ENCODE measurements at places on chromosomes 2 and 18.

DNA sequence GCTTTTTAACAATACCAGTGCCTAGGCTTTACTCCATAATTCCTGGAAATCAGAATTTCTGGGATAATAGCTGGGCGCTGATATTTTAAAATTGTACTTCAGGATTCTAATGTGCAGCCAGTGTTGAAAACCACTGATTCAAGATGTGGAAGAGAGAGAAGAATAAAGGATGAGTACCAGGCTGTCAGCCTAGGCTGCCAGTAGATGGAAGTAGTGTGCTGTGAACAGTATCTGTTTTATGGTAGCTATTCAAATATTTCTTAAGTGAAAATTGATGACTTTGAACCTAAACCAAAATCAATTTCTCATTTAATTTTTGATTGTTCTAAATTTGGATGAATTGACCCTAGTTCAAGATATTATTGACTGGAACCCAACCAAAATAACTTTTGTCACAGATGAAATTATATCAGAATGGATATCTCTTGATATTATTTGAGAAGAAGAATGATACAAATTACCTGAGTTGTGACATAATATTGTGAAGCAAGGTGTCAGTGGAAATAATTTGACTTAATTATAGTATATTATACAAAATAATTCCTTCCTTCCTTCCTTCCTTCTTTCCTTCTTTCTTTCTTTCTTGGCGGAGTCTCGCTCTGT lies 88.0 kb downstream of the COMMD1 start:
- no peak for DNase-seq

- no peak for DNase-seq
Measured at GRCh38 chr18:47081578-47081977, 46.2 kb upstream of the ELOA2 start.

DNA sequence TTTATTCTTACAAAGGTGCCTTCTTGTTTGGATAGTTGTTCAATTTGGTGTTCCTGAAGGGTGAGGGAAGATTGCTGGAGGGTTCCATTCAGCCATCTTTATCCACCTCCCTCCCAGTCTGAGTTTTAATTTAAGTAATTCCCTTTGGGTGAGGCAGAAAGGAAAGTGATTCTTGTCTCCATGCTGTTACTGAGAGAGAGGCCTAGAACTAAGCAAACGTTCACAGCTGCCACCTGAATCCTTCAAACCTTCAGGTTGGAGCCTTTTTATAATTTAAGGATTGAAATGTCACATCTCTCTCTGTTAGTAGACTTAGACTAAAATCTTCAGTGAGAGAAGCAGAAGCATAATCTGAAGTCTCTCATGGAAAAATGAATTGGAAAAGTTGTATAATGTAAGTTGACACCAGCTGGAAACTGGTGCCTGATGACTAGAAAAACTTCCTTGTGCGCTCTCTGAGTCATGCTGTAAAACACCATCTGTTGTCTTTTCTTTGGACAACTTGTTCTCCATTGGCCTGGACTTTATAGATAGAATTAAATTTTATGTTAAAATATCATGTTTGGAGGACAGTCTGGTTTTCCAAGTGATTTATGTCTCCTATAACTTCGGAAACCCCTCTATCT lies 14.6 kb downstream of the STRADB start:
- DNase-seq = no peak

GRCh38 chr2:54613386-54613785 lies 110.1 kb upstream of the EML6 start:
- no peak for DNase-seq

DNA sequence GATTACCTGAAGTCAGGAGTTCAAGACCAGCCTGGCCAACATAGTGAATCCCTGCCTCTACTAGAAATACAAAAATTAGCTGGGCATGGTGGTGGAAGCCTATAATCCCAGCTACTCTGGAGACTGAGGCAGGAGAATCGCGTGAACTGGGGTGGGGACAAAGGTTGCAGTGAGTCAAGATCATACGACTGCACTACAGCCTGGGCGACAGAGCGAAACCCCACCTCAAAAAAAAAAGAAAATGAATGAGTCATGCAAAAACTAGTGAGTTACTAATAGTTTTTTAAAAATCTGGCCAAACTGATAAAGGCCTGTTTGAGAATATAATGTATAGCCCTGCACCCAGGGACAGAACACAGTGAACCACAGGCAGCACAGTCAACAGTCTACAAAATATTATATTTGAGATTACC lies 17.5 kb downstream of the AFG3L2 start:
- no peak for DNase-seq

GRCh38 chr2:119261493-119262225 lies 38.0 kb downstream of the STEAP3 start:
- no peak for DNase-seq

- no peak for DNase-seq
Measured at GRCh38 chr2:201664334-201664733, 21.0 kb upstream of the TMEM237 start.

DNA sequence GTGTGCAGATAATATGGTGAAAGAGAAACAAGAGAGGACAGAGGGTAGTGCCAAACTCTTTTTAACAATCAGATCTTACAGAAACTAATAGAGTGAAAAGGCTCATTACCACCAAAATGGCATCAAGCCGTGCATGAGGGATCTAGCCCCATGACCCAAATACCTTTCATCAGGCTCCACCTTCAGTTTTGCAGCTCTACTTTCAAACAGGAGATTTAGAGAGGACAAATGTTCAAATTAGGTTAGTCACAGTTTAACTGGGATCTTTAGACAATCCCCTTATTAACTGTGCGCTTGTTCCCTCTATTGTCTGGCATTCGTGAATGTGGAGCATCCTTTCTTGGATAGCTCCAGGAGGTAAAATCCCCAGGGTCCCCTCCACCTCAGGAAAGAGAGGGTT lies 1209.3 kb upstream of the CHAC2 start:
- DNase-seq = no peak

DNA sequence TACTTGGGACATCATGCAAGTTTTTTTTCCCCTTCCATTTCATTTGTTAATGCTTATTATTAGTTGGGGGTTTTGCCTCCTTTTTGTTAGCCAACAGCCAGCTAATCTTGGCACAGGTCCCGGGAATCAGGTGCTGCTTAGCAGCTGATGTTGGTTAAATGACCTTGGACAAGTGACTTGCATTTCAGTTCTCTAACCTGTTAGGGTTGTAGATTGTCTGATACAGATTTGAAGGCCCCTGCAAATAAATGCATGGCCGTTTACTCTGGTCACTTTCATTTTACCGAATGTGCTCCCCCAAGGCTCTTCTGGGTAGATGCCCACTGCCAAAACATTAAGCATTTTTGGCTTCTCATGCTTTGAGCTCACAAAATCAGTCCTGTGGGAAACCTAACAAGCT lies 120.9 kb downstream of the SPTBN1 start:
- no peak for DNase-seq

DNA sequence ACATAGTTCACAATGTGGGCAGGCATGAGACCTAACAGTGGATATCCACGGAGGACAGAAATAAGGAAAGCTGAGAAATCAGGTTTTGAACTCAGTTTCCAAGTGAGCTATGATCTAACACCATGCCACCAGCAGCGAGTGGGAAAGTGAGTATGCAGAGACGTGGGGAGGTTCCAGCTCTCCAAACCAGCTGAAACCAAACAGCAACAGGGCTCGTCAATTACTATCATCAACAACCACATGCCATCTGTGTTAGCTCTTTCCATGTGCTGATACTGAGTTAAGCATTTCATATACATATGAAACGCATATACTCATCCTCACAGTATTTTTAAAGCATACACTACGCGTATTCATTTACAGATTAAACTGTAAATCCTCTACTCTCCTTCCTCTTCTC lies 172.4 kb downstream of the ZNF516 start:
- no peak for DNase-seq

- no peak for DNase-seq
Measured at GRCh38 chr18:57242285-57242684, 95.4 kb downstream of the BOD1L2 start.

GRCh38 chr2:233440314-233440713 lies 86.0 kb downstream of the DGKD start:
- no peak for DNase-seq

DNA sequence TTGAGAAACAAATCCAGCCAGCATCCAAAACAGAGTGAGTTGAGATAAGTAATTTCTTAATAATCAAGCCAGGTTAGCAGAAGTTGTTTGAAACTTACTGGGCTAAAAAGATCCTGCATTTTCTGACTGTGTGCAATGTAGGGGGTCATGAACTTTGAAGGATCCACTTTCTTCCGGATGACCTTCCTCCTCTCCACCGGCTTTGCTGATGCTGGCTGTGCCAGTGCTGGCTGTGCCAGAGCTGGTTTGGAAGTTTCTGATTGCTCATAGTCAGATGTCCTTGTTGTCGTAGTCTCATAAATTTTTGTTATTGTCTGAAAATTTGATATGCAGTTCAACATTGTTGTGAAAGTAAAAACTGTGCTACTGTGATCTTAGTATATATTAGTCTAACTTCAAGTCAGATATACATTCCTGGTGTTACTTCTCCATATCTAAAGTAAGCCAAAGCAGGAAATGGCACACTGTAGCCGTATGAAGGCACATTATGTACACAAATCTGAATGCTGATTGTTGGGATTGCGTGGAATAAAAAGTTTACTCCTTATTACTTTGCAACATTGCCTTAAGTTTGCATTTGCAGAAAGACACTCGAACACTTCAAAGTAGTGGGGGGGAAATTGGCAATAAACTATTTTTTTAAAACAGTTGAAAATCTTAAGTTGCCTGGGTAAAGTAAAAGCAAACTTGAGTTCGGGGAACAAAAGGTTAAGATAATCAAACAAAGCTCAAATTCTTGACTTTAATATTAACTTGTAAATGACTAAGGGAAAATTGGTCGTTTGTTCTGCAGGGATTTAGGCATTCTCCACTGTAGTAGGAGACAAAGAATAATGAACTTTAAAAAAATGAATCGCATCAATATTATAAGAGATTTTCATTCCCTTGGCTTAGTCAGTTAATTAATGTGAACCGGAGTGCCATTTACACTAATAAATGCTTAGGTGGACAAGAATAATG lies 6.4 kb downstream of the NEB start:
- DNase-seq = no peak

DNA sequence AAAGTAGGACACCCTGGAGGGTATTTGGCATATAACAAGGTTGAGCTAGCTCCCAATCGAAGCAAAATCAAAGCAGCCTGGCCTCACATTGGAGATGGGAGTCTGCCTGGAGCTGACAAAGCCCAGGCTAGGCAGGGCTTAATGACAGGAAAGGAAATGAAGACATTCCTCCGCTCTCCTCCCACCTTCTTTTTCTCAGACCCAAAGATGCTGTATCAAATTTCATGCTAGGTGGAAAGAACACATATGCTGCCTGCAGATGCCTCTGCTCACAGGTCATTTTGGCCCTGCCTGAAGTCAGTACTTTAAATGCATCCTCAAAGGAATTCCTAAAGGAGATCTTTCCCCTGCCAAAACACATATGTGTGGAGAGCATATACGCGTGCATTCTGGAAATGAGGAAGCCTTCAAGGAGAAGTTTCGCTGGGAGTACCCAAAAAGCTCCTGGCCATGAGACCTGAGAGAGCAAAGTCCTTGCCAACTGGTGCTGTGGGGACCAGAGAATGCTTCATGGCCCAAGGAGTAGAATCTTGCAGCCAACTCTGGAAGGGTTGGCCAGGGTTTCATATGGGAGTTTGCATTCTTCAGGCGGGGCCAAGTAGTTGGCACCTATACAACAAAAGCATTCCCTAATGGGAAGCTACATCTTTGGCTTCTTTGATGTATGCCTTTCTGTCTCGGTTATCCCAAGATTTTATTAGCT lies 88.0 kb downstream of the AQP4 start:
- no peak for DNase-seq

DNA sequence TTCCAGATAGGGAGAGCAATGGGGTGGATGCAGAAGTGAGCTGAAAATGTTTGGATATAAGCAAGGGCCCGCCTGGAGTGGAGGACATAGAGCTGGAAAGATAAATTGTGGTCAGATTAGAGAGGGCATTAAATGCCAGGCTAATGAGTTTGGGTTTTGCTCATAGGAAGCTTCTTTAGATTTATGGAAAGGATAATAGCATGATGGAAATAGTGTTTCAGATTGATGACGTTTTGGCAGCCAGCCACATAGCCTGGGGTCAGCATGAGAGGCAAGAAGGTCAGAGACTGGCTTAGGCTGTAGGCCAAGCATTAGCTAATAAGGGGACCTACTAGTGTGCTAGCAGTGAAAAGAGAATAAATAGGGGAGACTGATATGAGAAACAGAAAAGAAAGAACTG lies 321.6 kb downstream of the STK39 start:
- no peak for DNase-seq

DNA sequence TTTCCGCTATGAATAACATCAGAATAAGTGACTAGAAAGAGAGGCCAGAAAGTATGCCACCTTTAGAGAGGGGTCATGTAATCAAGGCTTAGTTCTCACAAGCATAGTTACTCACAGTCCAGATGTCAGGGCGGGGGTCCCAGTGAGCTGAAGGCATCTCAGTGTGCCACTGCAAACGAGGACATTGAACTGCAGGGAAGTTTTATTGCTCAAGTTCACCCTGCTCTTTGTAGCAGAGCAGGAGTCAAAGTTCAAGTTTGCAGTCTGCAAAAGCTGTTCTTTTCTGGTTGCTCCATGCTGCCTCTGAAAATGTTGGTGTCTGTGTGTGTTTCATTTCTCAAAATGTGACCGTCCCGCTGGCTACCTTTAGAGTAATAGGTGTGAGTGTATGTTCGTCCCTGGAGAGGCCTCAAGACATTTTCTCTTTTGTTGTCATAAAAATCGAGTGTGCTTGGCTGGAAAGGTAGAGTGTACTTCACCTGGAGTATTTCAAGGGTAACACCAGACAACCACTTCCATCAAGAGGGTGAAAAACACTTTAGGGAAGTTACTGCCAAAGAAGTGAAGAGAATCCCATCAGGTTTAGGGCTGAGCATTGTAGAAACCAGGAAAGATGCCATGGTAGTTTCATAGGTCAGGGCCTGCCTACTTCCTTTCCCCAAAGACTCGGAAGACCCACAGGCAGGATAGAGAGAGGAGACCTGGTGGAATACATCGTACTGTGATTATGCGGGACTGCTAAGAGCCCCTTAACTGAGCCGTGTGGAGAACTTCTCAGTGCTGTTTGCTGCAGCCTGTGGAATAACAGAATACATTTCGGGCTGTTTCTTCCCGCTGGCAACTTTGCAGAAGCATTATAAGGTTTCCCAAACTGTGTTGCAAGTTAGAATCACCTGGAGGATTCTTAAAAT lies 89.9 kb downstream of the LYPD6 start:
- DNase-seq = no peak

DNA sequence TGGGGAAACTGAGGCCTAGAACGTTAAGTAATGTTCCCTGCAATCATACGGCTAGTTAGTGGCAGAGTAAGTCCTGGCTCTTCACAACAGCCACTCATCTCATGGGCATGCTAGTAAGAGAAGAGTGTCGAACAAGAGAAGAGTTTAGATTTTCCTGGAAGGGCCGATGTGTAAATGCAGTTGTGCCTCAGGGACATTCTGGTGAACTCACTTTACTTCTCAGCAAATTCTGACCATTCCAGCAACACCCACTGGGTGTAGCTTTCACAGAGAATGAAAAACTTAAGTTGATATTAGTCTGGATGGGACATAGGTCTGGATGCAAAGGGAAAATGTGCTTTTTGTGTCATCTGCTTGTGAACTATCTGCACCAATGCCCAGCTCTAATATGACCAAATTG lies 23.5 kb downstream of the MRPL44 start:
- DNase-seq = no peak

Data from activated CD4-positive, alpha-beta T cell treated with anti-CD3 and anti-CD28 coated beads, Interleukin-2, amount 50 U/mL, for 4 hours (primary cell).